Stimulated activated CD8-positive, alpha-beta memory T cell treated with anti-CD3 and anti-CD28 coated beads, Interleukin-4, amount 100 ng/mL, for 4 hours (primary cell): ENCODE measurements at places on chromosomes 12 and 14.

GRCh38 chr14:103028772-103029171, 28.6 kb downstream of the CDC42BPB start:
- no peak for DNase-seq

DNA sequence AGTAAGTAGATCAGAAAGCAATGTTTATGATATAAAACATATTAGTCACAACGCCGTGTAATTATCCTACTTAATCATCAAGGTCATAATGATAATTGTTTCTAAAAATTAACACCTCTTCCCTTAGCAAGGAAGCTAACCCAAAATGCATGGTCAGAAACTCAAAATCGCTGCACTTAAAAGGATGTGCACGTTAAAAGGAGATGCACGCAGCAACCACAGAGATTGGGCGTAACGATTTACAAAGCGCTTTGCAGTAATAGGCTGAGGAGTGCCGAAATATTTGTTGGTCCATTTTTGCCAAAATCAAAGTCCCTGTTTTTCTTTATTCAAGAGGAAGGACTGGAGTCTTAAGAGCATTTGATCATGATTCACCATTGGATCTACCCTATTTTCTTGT, 1077.2 kb downstream of the VRK1 start:
- DNase-seq = no peak

GRCh38 chr14:36221112-36221511, 44.6 kb upstream of the PTCSC3 start:
- no peak for DNase-seq

GRCh38 chr14:72024043-72024407, 91.8 kb downstream of the RGS6 start:
- no peak for DNase-seq

GRCh38 chr12:64781280-64782190, 22.3 kb upstream of the GNS start:
- no peak for DNase-seq

DNA sequence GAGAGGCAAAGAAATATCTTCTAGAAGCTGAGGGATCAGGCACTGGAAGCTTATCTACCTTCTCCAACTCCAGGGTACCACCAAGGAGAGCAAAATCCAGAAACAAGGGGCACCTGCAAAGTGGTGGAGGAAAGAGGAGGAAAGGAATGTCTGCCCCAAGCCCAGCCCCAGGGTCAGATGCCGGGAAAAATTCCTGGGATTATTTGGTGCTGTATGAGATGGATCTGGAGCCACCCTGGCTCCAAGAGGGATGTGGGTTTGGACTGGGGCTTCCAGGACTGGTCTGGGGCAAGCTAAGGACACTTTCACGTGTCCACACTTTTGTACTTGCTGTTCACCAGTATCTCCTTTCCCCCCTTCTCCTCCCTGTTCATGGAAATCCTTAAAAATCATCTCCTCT, 69.8 kb downstream of the DPF3 start:
- no peak for DNase-seq

DNA sequence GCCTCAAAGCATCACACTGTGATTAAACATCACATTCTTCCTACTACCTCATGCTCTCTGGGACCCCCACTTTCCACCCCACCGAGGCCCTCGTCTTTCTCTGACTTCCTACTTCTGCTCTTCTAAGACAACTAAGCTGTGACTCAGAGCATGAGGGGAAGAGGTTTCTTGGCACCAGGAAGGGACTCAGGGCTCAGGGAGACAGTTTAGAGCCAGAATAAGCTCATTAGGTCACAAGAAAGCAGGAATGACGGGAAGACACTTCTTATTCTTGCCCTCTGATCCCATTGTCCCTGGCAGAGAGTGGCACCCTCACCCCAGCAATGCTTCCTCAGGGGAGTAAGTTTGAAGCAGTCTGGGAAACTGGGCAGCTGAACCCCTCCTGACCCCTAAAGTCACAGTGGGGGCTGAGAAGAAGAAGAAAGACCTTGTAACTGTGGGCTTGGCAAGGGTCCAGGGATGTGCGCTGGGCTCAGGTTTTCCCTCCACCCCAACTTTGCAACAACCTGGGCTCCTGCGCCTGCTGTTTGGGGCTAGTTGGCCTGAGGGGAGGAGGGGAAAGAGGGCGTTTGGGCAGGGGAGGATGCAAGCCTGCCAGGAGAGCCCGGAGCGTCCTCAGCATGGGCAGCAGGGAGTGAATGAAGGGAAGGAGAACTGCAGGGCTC, 64.6 kb upstream of the ACTN1 start:
- no peak for DNase-seq

GRCh38 chr12:51592034-51592705, 1.1 kb downstream of the SCN8A start:
- no peak for DNase-seq

DNA sequence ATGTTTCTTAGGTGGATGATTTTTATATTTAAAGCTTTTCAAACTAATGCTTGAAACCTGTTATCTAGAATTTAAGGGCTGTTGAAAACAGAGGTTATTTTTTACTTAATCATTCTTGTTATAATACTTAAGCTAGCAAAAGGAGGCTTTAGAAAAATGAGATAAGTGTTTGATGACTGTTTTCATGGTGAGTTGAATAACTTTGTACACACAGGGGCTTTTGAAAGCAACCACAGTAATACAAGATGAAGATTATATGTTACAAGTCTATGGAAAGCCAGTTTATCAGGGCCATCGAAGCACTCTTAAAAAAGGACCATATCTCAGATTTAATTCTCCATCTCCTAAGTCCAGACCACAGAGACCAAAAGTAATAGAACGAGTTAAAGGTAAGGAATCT, 33.3 kb downstream of the KIAA0586 start:
- DNase-seq = no peak
